ENCODE measurements at places on chromosomes 5 and 9. TPM values are rescaled to one million over a fixed set of nuclear protein-coding genes. Genes with fewer than 3 reads are reported as not detected.

DNA sequence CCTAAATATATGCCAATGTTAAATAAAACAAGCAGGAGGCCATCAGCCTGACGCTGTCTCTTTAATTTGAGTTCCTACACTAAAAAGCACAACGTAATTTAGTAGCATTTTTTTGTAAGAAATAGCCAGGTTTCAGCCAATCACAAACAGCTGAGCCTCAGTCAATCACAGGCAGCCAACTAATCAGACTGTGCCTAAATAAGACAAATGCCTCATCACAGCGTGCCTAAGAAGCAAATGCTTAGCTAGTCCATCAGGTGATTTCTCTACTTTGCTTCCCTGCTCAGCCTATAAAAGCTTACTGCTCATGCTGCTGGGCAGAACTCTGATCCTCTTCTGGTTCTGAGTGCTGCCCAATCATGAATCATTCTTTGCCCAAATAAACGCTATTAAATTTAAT is 38.3 kb upstream of the RORB start:
- no peak for DNase-seq

GRCh38 chr9:93861736-93862358 is 93.3 kb downstream of the BARX1 start:
- no peak for DNase-seq

GRCh38 chr5:139638090-139638735 is 9.9 kb upstream of the CXXC5 start:
- peak; percentile 66 for DNase-seq

DNA sequence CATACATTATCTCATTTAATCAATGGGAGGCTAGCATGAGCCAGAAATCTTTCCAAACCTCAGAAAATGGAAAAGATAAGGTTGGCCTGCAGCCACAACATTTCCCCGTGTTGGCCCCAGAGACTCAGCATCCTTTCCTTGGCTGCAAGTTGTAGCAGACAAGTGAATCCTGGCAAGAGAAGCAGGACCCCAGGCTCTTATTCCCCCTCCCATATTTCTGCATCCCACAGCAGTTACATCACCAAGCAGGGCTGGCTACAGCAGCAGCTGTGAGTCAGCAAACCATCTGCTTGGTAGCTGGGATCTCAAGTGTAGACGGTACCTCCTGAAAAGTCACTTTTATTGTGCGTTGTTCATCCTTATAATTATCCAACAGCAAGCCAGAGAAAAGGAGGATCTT is 212.4 kb downstream of the GNA14 start:
- DNase-seq, result peak; percentile 64

DNA sequence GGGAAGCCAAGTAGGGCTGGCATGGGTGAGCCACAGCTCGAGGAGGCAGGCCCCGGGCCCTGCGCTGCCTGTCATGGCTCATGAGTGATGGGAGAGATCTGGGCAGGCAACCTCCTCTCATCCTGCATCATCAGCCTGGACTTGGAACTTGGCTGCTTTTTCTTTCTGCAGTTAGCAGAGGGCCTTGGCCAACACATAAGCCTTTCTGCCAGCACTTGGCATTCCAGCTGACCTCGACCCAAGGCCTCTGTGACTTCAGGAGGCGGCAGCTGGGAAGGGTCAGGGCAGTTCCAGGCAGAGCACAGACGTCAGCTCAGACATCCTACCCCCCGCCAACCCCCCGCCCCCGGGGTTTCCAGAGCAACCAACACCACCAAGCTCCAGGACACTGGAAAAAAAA is 7.6 kb downstream of the S1PR3 start:
- DNase-seq, result no peak

COX7C gene
- 210 TPM for total RNA-seq

DAP gene
- total RNA-seq, result 49.6 TPM

FOXD4L4 gene
- under 0.01 TPM for total RNA-seq

All from IMR-90 (cell line).